Frontal cortex (tissue), 4 donors: ENCODE measurements at places on chromosomes 1 and 21. TPM values are rescaled to one million over a fixed set of nuclear protein-coding genes. Genes with fewer than 3 reads are reported as not detected.

FABP3 gene
- total RNA-seq: 198 TPM

DNASE2B gene
- not detected for total RNA-seq

OVAAL gene
- not detected for total RNA-seq

SLC25A33 gene
- total RNA-seq: 12.2 TPM

CELA3B gene
- total RNA-seq: not detected

CNIH3 gene
- 44.0 TPM for total RNA-seq

LCE1B gene
- not detected for total RNA-seq
